ENCODE measurements at places on chromosomes 3 and 15.

DNA sequence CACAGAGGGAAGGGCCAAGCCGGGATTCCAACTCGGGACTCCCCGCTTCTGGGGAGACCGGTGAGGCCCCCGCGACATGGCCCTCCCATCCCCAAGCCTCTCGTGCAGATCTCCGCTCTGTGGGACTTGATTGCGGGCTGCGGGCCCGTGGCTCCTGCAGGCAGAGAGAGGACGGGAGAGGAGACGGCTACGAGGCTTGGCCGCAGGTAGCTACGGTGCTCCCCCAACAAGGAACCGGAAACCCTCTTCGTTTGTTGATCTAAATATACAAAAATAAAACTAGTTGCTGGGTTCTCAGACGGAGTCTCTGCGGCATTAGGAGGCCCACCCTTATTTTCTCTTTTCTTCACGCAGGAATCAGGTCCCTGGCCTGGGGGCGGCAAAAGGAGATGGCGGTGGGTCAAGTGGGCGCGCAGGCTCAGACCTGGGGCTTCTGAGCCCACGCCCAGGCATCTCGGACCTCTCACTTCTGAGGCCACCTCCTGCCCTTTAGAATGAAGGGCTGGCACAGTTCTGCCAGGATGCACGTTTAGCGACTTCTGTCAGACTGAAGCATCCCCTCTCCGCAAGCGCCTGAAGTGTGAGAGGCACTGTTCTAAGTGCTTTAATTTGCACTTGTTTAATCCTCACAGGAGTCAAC, 10.9 kb downstream of the GNB5 start:
- no peak for DNase-seq

DNA sequence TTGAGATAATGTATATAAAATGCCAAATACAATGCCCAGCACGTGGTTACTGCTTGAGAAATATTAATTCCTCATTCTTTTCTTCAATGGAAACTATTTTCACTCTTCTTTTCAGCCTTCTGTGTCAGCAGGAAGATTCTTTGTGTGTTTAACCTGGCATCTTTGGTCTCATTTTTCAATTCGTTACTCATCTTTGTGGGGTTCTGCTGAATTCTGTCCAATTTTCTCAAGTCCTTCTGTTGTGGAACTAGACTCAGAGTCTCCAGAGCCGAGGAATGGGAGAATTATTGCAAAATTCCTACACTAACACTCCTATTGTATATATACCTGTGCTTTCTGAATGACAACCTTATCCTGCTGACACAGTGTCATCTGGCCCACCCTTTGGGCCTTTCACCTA, 96.8 kb upstream of the RGMA start:
- no peak for DNase-seq

- no peak for DNase-seq
These were observed 83.6 kb downstream of the WDR72 start for GRCh38 chr15:53675832-53676231.

GRCh38 chr3:32240159-32240545, 1.7 kb downstream of the CMTM8 start:
- peak; percentile 7 for DNase-seq

DNA sequence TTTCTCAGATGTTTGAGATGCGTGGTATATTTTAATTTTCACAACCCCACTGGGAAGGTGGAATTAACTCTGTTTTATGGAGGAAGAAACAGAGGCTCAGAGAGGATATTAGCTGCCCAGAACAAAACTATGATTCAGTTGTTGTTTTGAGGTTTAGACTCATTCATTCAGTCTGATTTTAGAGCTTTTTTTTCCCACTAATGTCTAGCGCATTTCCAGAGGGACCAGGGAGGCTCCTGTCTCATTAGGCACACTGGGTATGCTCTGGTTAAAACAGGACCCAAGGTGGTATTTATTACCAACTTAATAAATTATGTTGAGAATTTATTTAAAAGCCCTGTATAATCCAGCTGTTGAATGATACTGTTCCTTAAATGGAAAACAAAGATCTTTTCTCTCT, 272.0 kb upstream of the RGMA start:
- no peak for DNase-seq

DNA sequence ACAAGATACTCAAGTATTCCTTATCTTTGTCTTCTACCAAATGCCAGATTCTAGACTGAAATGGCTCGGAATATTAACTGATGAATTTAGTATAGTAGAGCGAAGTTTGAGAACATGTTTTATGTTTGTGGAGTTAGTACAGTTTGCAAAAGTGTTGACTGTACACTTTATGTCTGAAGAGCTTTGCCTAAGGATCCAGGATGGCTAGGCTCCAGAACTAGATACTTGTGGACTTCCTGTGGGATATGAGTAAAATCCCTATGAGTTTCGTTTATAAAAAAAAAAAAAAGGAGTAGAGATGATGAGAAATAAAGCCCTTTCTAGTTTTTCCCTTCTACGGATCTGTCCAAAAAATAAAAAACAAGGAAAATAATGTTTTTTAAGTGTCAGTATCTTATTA, 96.7 kb downstream of the TP63 start:
- DNase-seq, result peak; percentile 30

GRCh38 chr3:154191520-154191919, 70.3 kb downstream of the ARHGEF26 start:
- no peak for DNase-seq

DNA sequence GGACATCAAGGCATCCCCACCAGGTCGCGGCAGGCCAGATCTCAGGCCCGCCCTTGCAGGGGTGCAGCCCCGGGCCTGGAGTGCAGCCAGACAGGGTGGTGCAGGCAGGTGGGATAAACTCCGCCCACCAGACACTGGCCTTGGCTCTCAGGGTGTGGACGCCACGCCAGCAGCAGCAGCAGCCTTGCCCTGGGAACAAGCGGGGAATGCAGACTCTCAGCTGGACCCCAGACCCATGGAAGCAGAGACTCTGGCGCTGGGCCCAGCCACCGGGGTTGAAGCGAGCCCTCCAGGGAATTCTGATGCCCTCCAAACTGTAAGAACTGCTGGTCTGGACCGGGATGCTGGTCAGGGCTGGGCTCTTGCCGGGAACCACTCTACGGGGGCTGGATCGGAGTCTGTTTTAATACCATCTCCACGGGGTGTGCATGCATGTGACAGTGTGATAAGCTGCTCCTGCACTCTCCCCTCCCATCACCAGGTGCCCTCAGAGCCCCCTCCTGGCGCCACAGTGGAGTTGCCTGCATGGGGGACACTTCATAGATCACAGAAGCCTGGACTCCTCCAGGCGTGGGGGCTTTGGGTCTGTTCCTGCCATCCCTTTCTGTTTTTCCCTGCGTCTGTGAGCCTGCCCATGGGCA, 142.7 kb downstream of the NSMCE3 start:
- no peak for DNase-seq

All from NCI-H226 (cell line).